Muscle of leg (tissue), 16 donors: ENCODE measurements at places on chromosomes 11 and 22. TPM values are rescaled to one million over a fixed set of nuclear protein-coding genes. Genes with fewer than 3 reads are reported as not detected.

DNA sequence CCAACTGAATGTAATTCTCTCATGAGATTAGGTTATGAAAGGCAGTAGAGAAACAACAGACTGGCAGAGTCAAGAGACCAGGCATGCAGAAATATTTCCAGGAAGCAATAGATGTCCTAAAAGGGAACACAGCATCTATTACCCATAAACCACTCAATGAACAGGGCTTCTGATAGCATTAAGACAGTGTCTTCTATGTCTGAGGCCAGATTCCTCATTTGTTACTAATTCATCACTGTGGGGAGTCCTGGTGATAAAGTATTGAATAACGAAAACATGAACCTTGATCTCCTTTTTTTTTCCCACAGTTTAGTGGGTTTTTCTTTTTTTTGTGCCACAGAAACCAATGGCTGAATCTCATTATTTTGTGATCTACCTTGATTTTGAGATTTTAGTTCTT, 339.0 kb downstream of the METTL15 start:
- no peaks in the 10 kb centered on the region for H3K27me3 ChIP-seq
- DNase-seq = no peak
- H3K4me3 ChIP-seq = no peak overlapping the region
- no peaks in the 10 kb centered on the region for H3K36me3 ChIP-seq

DNA sequence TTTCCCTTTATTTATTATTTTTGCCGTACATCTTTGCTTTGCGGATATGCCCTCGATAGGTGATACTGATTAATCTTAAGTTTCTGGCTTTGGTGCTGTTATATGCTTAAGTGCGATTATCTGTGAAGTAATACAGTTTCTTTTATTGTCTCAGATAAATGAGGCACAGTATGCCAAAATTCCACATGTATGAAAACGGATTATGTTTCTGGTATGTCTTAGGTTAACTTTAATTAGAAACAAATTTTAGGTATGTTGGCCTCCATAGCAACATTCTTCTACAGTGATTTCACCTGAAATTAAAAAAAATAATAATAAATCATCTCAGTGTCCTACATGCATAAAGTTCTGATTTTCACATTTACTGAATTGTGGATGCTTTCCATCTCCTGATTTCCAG, 119.2 kb downstream of the ARHGAP42 start:
- H3K4me3 ChIP-seq = no peak overlapping the region
- DNase-seq = no peak
- H3K36me3 ChIP-seq = no peaks in the 10 kb centered on the region
- no peaks in the 10 kb centered on the region for H3K4me1 ChIP-seq
- no peak overlapping the region for H3K27ac ChIP-seq
- no peaks in the 10 kb centered on the region for H3K27me3 ChIP-seq

DNA sequence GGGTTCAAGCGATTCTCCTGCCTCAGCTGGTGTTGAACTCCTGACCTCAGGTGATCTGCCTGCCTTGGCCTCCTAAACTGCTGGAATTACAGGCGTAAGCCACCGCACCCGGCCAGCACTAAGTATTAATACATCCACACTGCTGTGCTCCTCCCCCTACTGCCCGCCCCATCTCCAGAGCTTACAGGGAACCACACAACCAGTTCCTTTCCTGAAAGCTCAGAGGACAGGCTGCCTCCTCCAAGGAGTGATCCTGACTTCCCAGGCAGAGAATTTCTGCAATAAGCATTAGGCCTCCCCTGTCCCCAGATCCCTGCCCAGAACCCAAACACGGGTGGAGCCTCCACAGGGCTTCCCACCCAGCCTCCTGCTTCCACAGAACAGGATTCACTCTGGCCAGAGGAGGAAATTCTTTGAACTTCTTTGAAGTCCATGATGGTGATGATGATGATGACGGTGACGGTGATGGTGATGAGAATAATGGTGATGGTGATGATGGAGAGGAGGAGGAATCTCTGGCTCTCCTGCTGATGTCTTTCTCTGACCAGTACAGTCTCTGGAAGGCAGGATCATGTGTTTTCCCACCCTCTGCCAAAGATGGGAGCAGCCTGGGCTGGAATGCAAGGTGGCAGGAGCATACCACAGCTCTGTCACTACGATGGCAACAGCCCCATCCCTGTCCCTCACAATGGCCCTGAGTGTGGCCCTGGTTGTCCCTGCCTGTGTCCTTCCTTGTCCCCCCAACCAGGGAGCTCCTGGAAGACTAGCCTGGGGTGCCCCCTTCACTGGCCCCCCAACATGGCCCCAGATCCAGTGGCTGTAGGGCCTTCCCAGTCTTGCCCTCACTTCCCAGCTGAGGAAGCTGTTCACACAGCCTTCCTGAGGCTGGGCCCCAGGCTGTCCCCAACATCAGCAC, 33.5 kb upstream of the CSNK1E start:
- no peak overlapping the region for H3K4me3 ChIP-seq
- peaks cover 26% of the 10 kb centered on the region for H3K4me1 ChIP-seq
- DNase-seq = no peak
- no peaks in the 10 kb centered on the region for H3K27me3 ChIP-seq
- H3K27ac ChIP-seq = no peak overlapping the region
- H3K36me3 ChIP-seq = peaks cover 3% of the 10 kb centered on the region

- H3K27ac ChIP-seq = no peak overlapping the region
- H3K4me1 ChIP-seq = peaks cover 48% of the 10 kb centered on the region
- no peaks in the 10 kb centered on the region for H3K27me3 ChIP-seq
- peaks cover 5% of the 10 kb centered on the region for H3K36me3 ChIP-seq
These were observed 18.1 kb upstream of the GNB1L start for GRCh38 chr22:19872779-19873137.

GRCh38 chr11:124194293-124195188, 11.4 kb downstream of the OR10D3 start:
- peak; percentile 78 for DNase-seq
- H3K27ac ChIP-seq = peak overlapping the region; percentile 91
- H3K27me3 ChIP-seq = no peaks in the 10 kb centered on the region
- H3K36me3 ChIP-seq = no peaks in the 10 kb centered on the region

DNA sequence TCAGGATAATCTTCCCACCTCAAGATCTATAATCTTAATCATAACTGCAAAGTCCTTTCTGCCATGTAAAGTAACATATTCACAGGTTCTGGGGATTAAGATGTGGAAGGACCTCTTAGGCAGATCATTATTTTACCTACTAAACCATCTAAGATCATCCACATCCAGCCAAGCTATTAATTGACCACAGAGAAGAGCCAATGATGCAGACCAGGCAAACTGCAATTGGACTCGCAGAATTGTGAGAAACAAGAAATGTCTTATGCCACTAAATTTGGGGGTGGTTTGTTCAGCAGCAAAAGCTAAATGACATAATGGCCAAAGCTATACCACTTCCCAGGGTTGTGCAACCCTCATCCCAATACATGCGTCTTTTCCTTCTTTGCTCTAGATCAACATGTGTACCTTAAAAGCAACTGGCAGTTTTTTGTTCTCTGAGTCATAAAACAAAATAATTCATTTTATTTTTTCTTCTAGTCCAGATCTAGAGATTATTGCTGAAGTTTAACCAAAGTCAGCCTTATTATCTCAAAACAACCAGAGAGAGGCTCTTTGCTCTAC, 88.7 kb upstream of the CHRM4 start:
- no peak overlapping the region for H3K4me3 ChIP-seq
- H3K27me3 ChIP-seq = no peaks in the 10 kb centered on the region
- H3K27ac ChIP-seq = no peak overlapping the region
- no peaks in the 10 kb centered on the region for H3K4me1 ChIP-seq

HSCB gene
- total RNA-seq = 20.0 TPM

- peaks cover 8% of the 10 kb centered on the region for H3K4me1 ChIP-seq
- peak overlapping the region; percentile 77 for H3K27ac ChIP-seq
- peak; percentile 15 for DNase-seq
- H3K27me3 ChIP-seq = peaks cover 6% of the 10 kb centered on the region
- H3K36me3 ChIP-seq = no peaks in the 10 kb centered on the region
- no peak overlapping the region for H3K4me3 ChIP-seq
These were observed 77.9 kb upstream of the TOP3B start for GRCh38 chr22:22060200-22061084.

TRIM21 gene
- 11.8 TPM for total RNA-seq

GRCh38 chr11:2091786-2092463, 47.3 kb downstream of the IGF2 start:
- no peaks in the 10 kb centered on the region for H3K27me3 ChIP-seq
- H3K4me3 ChIP-seq = no peak overlapping the region
- H3K4me1 ChIP-seq = peaks cover 16% of the 10 kb centered on the region
- no peak for DNase-seq
- H3K36me3 ChIP-seq = no peaks in the 10 kb centered on the region

- no peak overlapping the region for H3K4me3 ChIP-seq
- DNase-seq = no peak
- no peaks in the 10 kb centered on the region for H3K36me3 ChIP-seq
- H3K27ac ChIP-seq = no peak overlapping the region
These were observed 78.6 kb downstream of the ME3 start for GRCh38 chr11:86593833-86594232.

DNA sequence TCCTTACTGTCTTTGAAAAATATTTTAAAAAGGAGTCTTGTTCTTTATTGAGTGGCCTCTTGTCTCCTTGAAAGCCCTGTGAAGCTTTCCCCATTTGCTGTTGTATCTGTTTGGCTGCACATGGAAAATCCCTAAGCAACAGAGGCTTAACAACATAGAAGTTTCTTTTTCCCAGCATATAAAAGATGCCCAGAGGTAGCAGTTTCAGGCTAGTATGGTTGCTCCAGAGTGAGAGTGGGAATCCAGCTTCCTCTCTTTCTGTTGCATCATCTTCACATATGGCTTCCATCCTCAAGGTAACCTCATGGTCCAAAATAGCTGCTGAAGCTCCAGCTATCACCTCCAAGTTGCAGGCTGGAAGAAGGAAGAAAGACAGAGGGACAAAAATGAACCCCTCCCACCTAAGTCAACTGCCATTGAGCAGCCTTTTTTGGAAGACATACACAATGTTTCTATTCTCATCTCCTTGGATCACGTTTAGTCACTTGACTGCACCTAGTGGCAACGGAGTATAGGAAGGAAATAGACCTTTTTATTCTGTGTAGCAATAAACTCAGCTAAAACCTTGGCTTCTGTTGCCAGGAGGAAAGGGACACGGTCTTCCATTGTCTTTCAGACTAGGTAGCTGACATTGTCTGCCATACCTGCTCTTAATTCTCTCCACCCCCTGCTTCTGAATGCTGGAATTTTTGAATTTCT, 5.3 kb downstream of the CSF2RB start:
- H3K4me3 ChIP-seq = no peak overlapping the region
- DNase-seq = no peak
- peaks cover 9% of the 10 kb centered on the region for H3K4me1 ChIP-seq
- no peaks in the 10 kb centered on the region for H3K36me3 ChIP-seq

GSTT2B gene
- total RNA-seq = 4.5 TPM

PLA2G6 gene
- total RNA-seq = 10.1 TPM

DNA sequence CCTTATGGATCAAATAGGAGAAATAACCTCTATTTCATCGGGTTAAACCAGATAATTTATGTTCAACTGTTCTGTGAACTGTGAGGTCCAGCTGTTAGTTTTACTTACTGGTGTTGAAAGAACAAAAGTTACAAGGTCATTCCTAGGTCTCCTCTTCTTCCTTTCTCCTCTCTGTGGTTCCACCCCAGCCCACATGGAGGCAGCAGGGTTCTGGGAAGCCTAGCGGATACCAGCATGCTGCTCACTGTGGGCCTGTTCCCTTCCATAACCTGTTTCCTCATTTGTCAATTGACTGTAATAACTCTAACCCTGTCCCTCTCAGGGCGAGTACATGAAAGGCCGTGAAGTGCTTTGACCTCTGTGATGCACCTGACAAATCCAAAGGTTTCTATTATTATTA, 27.8 kb downstream of the RELT start:
- H3K4me1 ChIP-seq = peaks cover 14% of the 10 kb centered on the region
- peak; percentile 73 for DNase-seq
- no peaks in the 10 kb centered on the region for H3K27me3 ChIP-seq
- peaks cover 30% of the 10 kb centered on the region for H3K36me3 ChIP-seq
- no peak overlapping the region for H3K4me3 ChIP-seq

DNA sequence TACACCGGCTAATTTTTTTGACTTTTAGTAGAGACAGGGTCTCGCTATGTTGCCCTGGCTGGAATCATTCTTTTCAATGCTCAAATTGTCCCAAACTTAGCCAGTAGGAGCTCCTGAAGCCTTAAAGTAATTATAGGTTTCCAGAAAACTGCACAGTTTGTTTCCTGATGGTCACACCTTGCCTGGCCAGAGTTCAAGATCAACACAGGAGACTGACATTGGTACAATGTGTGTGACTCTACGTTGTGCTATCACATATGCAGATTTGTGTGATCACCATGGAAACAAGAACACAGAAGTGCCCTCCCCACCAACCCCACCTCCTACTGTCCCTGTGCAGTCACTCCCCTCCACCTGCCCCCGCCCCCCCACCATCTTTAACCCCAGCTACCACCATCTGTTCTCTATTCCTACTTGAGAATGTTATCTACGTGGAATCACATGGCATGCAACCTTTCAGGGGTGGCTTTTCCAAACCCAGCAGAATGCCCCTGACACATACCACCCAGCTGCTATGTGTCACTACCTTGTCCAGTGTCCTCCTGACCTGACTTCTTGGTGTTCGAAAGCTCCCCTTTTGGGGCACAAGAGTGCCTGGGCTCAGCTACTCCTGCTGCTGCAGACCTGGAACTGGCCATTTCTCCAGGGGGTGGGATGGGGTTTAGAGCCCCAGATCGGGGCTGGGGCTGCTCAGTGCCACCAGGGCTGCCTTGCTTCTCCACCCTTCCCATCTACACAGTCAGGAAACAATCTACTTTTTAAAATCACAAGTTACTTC, 6.1 kb upstream of the NAP1L4 start:
- peaks cover 32% of the 10 kb centered on the region for H3K36me3 ChIP-seq
- no peak for DNase-seq
- H3K27ac ChIP-seq = no peak overlapping the region
- H3K4me1 ChIP-seq = peaks cover 18% of the 10 kb centered on the region
- no peaks in the 10 kb centered on the region for H3K27me3 ChIP-seq

- no peak overlapping the region for H3K4me3 ChIP-seq
- H3K27ac ChIP-seq = no peak overlapping the region
- no peaks in the 10 kb centered on the region for H3K4me1 ChIP-seq
- H3K27me3 ChIP-seq = no peaks in the 10 kb centered on the region
- H3K36me3 ChIP-seq = no peaks in the 10 kb centered on the region
These were observed 31.7 kb downstream of the IMMP1L start for GRCh38 chr11:31477528-31478222.

DNA sequence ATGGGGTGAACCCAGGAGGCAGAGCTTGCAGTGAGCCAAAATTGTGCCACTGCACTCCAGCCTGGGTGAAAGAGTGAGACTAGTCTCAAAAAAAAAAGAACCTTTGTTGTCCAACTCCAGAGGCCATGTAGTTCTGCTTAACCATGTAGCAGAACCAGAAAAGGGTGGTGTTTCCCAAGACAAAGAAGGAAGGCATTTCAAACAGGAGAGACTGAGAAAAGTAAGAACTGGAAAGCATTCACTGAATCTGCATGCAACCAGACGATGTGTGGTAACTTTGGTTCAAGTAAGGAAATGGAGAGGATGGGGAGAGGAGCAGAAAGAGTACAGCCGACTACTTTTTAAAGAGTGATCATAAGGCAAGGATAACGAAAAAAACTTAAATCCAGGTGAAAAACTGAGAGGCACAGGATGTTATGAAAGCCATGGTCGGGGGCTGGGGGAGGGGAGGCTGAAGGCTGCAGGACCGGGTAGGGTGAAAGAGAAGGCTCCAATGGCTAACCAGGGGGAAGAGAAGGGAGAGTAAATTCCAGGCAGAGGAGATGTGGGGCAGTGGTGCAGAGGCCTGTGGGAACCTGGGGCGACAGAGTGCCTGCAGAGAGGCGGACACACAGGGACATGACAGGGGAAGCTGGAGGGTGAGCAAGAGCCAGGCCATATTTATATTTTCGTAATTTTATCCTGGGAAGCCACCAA, 48.8 kb downstream of the MAPK1 start:
- H3K4me3 ChIP-seq = no peak overlapping the region
- H3K4me1 ChIP-seq = peaks cover 23% of the 10 kb centered on the region
- no peaks in the 10 kb centered on the region for H3K27me3 ChIP-seq
- H3K27ac ChIP-seq = no peak overlapping the region
